GM12864 (cell line): ENCODE measurements at places on chromosomes 3 and 15.

DNA sequence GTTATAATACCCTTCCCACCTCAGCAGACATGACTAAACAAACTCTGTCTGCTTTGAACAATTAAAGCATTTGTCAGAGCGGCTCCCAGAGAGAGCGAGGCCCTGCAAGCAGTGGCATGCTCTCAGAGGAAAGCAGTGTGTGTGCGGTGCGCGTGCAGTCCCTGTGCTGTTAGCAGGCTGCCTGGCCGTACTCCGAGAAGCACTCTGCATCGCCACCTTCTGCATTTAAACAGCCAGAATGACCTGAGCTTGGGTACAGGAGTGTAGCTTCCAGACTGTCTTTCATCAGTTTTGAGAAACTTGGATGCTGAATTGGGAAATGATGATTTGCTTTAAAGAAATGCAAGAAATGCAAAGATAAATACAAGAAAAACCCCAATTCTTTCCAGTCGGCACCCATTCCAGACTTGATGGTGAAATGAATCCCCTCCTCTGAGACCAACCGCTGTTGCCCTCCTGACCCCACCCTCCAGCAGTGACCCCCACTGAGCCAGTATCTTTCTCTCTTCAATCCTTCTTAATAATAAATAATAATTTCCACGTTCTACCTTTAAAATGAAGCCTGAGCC is 113.5 kb downstream of the VGLL4 start:
- no peak for DNase-seq

- DNase-seq = no peak
Measured at GRCh38 chr3:42678447-42678846, 6.9 kb upstream of the KLHL40 start.

DNA sequence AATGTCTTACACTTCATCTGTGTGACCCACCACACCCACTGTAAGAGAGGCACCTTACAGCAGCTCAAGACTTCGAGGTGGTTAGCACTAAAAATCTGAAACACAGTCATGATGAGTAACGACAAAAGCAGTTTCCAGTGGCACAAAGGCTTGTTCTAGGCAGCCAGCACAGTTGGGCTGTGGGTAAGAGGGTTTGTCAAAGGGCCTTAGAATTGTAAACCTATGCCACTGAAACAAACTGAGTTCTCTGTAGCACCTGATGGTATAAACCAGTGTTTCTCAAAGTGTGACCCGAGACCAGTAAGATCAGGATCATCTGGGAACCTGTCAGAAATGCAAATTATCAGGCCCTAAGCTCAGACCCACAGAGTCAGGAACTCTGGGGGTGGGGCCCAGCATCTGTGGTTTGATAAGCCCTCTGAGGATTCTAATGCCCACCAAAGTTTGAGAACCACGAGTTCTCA is 36.5 kb downstream of the DAPK2 start:
- peak; percentile 62 for DNase-seq

DNA sequence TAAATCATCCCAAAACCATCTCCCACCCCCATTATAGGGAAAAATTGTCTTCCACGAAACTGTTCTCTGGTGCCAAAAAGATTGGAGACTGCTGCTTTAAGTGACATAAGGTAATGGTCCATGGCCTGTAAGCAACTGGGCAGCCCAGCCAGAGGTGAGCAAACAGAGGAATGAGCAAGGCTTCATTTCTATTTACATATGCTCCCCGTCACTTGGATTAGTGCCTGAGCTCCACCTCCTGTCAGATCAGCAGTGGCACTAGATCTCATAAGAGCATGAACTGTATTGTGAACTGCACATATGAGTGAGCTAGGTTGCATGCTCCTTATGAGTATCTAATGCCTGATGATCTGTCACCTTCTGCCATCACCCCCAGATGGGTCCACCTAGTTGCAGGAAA is 1159.8 kb upstream of the ALCAM start:
- no peak for DNase-seq

GRCh38 chr15:74541494-74542165 is 610 bp downstream of the ARID3B start:
- DNase-seq = peak; percentile 83

DNA sequence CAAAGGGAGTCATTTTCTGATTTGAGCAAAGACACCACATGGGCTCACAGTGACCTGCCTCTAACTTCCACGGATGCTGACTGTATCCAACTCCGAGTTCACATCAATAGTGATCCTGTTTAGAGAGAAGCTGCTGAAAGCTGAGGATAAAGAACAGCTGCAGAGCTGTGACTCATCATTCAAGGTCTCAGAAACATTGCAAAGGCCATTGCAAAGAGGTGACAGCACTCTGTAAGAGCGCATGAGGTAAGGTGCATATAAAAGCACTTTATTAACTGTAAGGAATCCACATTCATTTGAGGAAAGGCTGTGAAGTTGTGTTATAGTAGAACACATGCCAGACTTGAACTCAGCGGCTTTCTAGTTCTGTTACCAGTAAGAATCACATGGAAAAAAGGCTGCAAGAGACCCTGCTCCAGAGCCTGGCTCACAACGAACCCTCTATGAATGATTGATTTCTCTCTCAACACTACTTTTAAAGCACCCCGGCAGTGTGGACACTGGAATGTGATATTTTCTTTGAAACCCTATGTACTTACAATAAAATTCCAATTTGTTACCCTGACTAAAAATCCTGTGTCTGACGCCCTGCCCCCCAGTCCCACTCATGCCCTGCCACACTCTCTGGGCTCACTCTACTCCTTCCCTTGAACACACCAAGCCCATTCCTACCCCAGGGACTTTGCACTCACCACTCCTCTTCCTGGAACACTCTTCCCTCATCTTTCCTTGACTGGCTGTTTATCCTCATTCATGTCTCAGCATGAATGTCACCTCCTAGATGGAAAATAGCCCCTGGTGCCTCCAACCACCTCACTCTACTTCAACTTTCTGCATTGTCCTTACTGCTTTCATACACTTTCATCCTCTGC is 111.2 kb downstream of the LSM3 start:
- no peak for DNase-seq

GRCh38 chr3:185199206-185199605 is 46.3 kb upstream of the C3orf70 start:
- DNase-seq = no peak

- no peak for DNase-seq
Measured at GRCh38 chr3:134336587-134336986, 37.7 kb downstream of the AMOTL2 start.

GRCh38 chr3:62805580-62806277 is 69.5 kb downstream of the CADPS start:
- no peak for DNase-seq

- DNase-seq = no peak
Measured at GRCh38 chr15:96687388-96688107, 357.0 kb downstream of the NR2F2 start.

DNA sequence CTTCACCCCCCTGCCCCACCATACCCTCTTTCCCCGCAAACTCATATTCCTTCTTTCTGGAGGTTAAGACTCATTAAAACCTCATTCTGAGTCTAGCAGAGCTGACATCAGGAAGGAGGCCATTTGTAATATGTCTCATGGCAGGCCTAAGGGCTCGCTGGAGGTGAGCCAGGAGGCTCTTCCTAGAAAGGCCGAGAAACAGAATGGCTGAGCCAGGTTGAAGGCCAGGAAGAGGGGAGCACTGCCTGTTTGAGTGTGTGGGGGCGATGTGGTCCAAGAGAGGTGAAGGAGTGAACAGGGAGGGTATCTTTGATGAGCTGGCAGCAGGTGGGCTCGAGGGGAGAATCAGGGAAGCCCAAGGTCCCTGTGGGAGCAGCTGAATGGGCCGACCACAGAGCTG is 317.3 kb downstream of the TLE3 start:
- DNase-seq = no peak

GRCh38 chr3:99625643-99626416 is 12.6 kb upstream of the COL8A1 start:
- DNase-seq = no peak

DNA sequence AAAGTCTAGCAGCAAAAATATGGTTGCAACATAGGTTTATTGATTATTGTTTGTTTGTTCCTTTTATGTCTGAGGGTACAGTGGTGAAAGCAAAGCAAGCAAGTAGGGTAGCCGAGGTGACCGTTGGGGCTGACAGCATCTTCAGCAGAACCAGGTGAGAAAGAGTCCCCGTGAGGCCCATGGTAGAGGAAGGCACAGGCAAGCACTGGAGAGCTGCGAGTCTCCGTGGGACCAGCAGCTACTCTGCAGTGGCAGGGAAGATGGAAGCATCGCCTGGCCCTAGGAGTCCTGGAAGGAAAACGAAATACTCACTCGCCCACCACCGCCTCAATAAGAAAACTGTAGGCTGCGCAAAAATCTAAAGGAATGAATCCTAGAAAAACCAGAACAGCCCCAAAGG is 25.3 kb upstream of the GABRA5 start:
- no peak for DNase-seq

GRCh38 chr15:48946074-48946839 is 17.5 kb downstream of the SHC4 start:
- DNase-seq = no peak

DNA sequence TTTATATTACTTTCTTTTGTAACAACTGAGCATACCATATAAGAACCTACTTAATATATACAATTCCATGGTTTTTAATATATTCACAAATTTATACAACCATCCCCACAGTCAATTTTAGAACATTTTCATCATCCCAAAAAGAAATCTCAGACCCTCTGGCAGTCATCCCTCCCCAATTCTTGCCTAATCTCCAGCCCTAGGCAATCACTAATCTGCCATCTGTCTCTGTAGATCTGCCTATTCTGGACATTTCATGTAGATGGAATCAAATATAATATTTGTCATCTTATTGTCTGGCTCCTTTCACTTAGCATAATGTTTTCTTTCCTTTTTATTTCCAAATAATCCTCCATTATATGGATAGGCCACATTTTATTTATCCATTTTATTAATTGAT is 92.5 kb downstream of the LARS2 start:
- no peak for DNase-seq
